ENCODE measurements at places on chromosomes 11 and 22. TPM values are rescaled to one million over a fixed set of nuclear protein-coding genes. Genes with fewer than 3 reads are reported as not detected.

The DAGLA gene
- 5.1 TPM for total RNA-seq

The FAM111A gene
- total RNA-seq = 43.0 TPM

The SCN3B gene
- not detected for total RNA-seq

The RAB39A gene
- not detected for total RNA-seq

The AIFM3 gene
- total RNA-seq = 0.99 TPM

- DNase-seq = no peak
Observed at GRCh38 chr11:108587109-108587508, 6.5 kb downstream of the EXPH5 start.

DNA sequence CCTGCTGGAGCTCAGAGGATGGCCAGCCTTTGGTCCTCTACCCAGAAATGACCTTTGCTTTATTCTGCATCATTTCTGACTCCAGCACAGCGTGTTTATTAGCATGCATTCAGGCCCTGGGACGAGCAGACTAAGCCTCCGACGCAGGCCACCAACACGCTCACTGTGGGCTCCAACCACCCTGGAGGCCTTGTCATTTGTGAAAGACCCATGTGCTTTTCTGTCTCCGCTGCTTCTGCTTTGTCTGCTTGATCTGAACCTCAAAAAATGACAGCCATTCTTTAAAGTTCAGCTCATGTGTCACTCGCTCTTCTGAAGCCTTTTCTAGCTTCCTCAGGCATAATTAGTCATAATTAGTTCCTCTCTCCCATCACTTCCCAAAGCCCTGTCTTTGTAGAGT, 109.1 kb upstream of the TIMP3 start:
- DNase-seq = no peak

- DNase-seq = no peak
Observed at GRCh38 chr11:67588136-67588503, 4.5 kb downstream of the GSTP1 start.

DNA sequence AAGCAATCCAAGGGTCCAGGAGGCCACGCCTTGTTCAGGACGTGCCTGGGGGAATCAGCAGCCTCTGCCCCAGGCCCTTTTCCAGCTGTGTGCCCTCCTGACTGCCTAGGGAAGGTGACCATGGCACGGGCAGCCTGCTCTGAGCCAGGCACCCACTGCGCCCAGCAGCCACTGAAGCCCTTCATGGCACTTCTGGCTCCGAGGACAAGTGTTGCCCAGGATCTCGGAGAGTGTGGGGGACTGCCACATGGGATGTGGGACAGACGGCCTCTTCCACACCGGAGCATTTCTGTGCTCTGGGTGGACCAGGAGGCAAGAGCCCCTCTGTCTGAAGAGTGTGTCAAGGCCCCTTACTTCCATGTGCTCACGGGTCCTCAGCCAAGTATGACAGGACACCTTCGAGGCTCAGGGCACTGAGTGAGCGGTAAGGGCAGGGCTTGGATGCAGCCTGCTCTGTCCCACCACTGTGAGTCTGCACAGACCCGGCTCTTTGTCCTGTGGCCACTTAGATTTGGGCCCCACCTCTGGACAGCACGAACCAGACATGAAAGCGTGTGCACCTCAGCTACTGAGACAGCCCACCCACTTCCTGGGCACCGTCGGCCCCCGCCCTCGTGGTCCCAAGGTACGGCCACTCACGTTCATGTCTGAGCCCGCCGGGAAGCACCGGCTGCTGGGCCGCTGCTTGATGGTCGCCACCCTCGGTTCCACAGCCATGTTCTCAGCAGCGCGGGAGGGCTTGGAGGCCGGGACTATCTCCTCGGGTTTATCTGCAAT, 93.6 kb downstream of the CTTN start:
- DNase-seq = no peak

GRCh38 chr22:47213571-47214230, 451.3 kb downstream of the TBC1D22A start:
- DNase-seq = peak; percentile 78
